Suprapubic skin (tissue), 4 donors: ENCODE measurements at places on chromosomes 6 and 20.

- H3K36me3 ChIP-seq: no peaks in the 10 kb centered on the region
- no peaks in the 10 kb centered on the region for H3K27me3 ChIP-seq
- no peak overlapping the region for H3K4me3 ChIP-seq
These were observed 6.1 kb upstream of the BAK1 start for GRCh38 chr6:33586108-33586640.

- no peak overlapping the region for H3K27ac ChIP-seq
- no peak overlapping the region for H3K4me3 ChIP-seq
- peaks cover 20% of the 10 kb centered on the region for H3K4me1 ChIP-seq
- DNase-seq: no peak
- H3K27me3 ChIP-seq: no peaks in the 10 kb centered on the region
These were observed 183.1 kb upstream of the MARCKS start for GRCh38 chr6:113674075-113674474.

DNA sequence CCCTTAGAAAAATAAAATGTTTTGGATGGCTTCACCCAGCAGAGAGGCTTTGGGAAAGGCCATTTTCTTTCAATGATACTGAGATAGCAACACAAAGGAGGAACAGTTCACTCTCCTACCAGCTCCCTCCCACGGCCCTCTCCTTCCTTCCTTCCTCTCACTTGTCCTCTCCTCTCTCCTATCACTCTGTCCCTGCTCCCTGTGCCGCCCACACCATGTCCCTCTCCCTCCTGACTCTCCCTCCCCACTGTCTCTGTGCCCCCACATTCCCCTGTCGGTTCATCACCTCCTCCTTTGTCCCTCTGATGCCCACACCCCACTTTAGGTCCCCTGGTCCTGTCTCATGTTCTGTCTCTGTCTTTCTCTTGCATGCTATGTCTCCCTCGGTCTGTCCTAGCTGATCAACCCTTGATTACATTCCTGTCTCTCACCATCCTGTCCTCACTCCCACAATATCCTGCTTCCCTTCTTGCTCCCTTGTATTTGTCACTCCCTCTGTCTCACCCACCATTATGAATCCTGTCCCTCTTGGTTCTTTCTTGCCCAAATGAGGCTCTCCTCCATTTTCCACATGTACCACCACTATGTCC lies 30.1 kb downstream of the ELMO2 start:
- DNase-seq: no peak
- no peaks in the 10 kb centered on the region for H3K27me3 ChIP-seq
- H3K36me3 ChIP-seq: peaks cover 87% of the 10 kb centered on the region
- peaks cover 29% of the 10 kb centered on the region for H3K4me1 ChIP-seq

GRCh38 chr6:7115543-7116231 lies 7.9 kb downstream of the RREB1 start:
- no peaks in the 10 kb centered on the region for H3K36me3 ChIP-seq
- no peaks in the 10 kb centered on the region for H3K27me3 ChIP-seq
- DNase-seq: no peak
- peak overlapping the region; percentile 22 for H3K27ac ChIP-seq
- no peak overlapping the region for H3K4me3 ChIP-seq
- H3K4me1 ChIP-seq: peaks cover 54% of the 10 kb centered on the region

GRCh38 chr6:167826896-167827582 lies at the start of gene AFDN:
Gene AFDN, plus strand, starts transcription at chr6:167826911. Its CDS starts 222 bp downstream, at chr6:167827133.
- peak within 1 kb of the TSS; percentile 77 for H3K27ac ChIP-seq
- H3K36me3 ChIP-seq: no peaks in the 10 kb centered on the region
- H3K4me3 ChIP-seq: peak within 1 kb of the TSS; percentile 82
- DNase-seq: peak; percentile 71
- H3K27me3 ChIP-seq: no peaks in the 10 kb centered on the region

DNA sequence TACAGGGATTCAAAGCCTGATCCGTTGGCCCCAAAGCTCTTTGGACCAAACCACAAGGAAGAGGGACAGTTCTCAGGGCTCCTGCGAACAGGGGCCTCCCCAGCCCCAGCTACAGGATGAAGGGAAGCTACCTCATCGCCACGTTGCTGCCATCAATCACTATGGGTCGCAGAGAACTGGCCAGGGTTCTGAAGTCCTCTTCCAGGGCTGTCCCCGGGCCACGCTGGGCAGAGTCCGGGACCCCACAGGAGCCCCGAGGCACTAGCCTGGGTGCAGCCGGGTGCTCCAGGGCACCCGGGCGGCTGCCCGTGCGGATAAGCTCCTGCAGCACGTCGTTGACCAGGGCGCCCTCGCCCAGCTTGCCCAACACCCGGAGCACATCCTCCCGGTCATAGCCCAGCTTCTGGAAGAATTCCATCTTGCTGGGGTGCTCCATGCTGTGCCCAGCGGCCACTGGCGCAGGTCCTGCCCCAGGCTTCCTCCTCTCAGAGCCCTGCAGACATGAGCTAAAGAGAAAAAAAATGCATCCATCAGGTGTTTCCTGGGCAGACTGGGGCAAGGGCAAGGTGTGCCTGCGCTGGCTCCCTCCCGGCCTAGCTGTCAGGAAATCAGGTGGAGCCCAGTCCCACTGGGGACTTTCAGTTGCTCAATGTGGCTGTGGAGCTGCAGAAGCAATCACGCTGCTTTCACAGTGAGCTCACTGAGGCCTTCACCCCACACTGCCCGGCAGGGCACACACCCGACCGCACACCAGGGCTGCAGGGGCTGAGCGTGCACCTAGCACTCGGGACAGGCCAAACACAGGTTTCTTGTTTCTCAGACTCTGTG lies 10.5 kb downstream of the ZC3H12D start:
- no peaks in the 10 kb centered on the region for H3K27me3 ChIP-seq
- no peaks in the 10 kb centered on the region for H3K36me3 ChIP-seq
- H3K4me1 ChIP-seq: peaks cover 21% of the 10 kb centered on the region
- H3K27ac ChIP-seq: no peak overlapping the region
- DNase-seq: no peak

DNA sequence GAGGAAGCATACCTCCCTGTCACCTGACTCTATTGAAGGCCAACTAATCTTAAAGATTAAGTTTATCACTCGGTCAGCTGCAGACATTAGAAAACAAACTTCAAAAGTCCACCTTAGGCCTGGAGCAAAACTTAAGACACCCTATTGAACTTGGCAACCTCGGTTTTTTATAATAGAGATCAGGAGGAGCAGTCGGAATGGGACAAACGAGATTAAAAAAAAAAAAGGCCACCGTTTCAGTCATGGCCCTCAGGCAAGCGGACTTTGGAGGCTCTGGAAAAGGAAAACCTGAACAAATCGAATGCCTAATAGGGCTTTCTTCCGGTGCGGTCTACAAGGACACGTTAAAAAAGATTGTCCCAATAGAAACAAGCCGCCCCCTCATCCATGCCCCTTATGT lies 7.2 kb upstream of the PRR18 start:
- peaks cover 5% of the 10 kb centered on the region for H3K36me3 ChIP-seq
- no peak overlapping the region for H3K27ac ChIP-seq
- H3K4me3 ChIP-seq: no peak overlapping the region
- DNase-seq: no peak

DNA sequence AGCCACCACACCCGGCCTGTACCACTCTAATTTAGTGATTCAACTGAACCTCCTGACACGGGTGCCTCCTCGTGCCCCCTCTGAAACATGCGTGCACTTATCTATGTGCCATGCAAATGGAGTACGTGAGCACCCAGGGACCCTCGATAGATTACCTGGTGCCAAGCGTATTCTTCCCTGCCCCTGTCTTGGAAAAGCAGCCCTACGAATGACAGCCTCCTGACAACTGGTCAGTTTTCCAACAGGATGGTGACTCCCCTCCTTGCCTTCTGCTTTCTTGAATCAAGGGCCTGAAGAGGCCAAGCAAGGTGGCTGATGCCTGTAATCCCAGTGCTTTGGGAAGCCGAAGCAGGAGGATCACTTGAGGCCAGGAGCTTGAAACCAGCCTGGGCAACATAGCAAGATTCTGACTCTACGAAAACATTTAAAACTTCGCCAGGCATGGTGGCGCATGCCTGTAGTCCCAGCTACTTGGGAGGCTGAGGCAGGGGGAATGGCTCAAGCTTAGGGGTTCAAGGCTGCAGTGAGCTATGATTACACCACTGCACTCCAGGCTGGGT lies 25.4 kb upstream of the SYNJ2 start:
- H3K27me3 ChIP-seq: no peaks in the 10 kb centered on the region
- no peaks in the 10 kb centered on the region for H3K36me3 ChIP-seq
- peaks cover 9% of the 10 kb centered on the region for H3K4me1 ChIP-seq
- no peak for DNase-seq

DNA sequence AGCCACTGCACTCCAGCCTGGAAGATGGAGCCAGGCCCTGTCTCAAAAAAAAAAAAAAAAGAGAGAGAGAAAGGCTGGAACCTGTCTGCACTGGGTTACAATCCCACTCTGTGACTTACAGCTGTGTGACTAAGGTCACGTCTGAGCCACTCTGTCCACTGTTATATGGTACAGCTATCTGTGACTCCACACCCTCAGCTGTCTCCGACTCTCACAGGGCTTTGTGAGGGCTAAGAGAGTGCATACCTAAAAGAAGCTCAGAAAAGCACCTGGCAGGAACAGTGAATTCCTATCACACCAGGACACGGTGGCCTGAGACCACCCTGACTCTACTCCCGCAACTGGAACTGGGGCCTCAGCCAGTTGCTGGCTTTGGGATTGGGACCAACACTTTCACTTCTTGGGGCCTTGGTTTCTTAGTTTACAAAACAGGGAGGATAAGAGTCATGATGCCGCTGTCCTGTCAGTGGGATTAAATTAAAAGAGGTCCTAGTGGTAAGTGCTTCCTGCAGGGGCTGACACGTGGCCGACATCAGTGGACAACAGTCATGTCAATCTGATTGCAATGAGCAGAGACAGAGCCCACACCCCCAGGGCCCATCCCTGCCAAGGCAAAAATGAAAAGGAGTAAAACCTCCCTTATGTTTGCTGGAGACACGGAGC lies 5.7 kb upstream of the CD93 start:
- peak; percentile 40 for DNase-seq
- no peak overlapping the region for H3K27ac ChIP-seq
- H3K36me3 ChIP-seq: no peaks in the 10 kb centered on the region
- H3K27me3 ChIP-seq: no peaks in the 10 kb centered on the region
- H3K4me1 ChIP-seq: peaks cover 43% of the 10 kb centered on the region

- peaks cover 6% of the 10 kb centered on the region for H3K4me1 ChIP-seq
- no peaks in the 10 kb centered on the region for H3K27me3 ChIP-seq
- H3K4me3 ChIP-seq: no peak overlapping the region
- no peak for DNase-seq
These were observed 46.8 kb upstream of the INSM1 start for GRCh38 chr20:20321134-20321533.

GRCh38 chr6:161029195-161029809 lies 37.7 kb downstream of the MAP3K4 start:
- H3K27ac ChIP-seq: peak overlapping the region; percentile 39
- H3K36me3 ChIP-seq: no peaks in the 10 kb centered on the region
- H3K4me1 ChIP-seq: peaks cover 37% of the 10 kb centered on the region
- DNase-seq: no peak
- no peaks in the 10 kb centered on the region for H3K27me3 ChIP-seq

DNA sequence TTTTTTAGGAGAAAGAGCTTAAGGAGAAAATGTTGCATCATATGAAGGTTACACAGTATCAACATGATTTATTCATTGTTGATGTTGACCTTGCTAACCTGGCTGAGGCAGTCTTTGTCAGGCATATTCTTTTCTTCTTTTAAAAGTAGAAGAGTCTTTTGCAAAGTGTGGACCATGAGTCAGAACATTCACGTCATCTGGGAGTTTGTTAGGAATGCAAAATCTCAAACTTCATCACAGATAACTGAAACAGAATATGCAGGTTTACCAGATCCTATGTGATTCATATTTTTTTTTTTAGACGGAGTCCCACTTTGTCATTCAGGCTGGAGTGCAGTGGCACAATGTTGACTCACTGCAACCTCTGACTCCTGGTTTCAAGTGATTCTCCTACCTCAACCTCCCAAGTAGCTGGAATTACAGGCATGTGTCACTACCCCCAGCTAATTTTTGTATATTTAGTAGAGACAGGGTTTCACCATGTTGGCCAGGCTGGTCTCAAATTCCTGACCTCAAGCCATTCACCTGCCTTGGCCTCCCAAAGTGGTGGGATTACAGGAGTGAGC lies 530.4 kb upstream of the BTBD3 start:
- no peaks in the 10 kb centered on the region for H3K36me3 ChIP-seq
- DNase-seq: no peak
- H3K4me3 ChIP-seq: no peak overlapping the region
- no peak overlapping the region for H3K27ac ChIP-seq

GRCh38 chr6:142786476-142786875 lies 158.5 kb downstream of the HIVEP2 start:
- no peaks in the 10 kb centered on the region for H3K27me3 ChIP-seq
- H3K36me3 ChIP-seq: no peaks in the 10 kb centered on the region
- H3K4me1 ChIP-seq: no peaks in the 10 kb centered on the region
- no peak overlapping the region for H3K27ac ChIP-seq
- DNase-seq: no peak

DNA sequence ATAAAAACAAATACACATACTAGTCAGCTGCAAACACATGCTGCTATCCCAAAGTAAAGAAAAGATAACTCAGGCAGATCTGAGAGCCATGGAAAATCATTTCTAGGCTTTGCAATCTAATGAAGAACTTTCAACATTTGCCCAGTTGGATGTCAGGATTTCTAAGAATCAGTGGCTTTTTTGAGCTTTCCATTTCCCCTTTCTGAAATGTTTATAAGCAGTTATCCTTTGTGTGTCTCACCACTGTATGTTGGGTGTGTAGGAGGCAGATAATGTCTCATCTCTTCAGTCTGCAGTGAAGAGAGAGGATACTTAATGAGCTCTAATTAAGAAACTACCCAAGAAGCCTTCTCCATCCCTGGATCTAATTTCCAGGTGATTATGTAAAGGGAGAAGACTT lies 43.6 kb downstream of the RGS17 start:
- no peak overlapping the region for H3K27ac ChIP-seq
- H3K36me3 ChIP-seq: no peaks in the 10 kb centered on the region
- H3K4me3 ChIP-seq: no peak overlapping the region
- no peaks in the 10 kb centered on the region for H3K4me1 ChIP-seq
- no peaks in the 10 kb centered on the region for H3K27me3 ChIP-seq

DNA sequence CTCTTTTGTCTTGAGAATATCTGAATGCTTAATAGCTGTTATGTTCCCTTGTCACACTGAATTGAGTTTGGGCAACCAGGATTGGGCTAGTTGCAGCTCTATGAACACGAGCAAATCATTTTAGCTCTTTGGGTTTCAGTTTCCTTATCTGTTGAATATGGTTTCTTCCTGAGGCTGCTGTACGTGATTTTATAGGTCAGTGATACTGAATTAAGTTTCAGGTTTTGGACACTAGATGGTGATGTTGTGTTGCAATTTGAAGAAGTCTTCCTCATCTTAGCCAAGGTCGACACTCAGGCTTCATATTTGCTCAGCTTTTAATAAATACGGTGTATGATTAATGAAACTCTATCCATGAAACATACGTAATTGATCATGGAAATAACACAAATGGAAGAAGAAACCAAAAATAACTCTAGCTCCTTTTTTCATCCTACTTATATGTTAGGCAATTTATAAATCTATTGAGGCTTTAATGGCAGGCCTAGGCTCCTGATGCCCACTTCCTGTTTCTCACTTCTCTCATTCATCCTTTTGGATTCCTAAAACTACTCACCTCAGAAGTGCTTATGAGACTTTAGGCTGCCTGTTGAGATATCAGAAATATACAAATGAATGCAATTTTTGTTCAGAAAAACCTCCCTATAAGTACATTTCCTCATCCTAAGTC lies 354.1 kb upstream of the MAP3K7 start:
- no peak overlapping the region for H3K4me3 ChIP-seq
- H3K27ac ChIP-seq: no peak overlapping the region
- DNase-seq: no peak
- H3K27me3 ChIP-seq: no peaks in the 10 kb centered on the region
- H3K36me3 ChIP-seq: no peaks in the 10 kb centered on the region
- H3K4me1 ChIP-seq: no peaks in the 10 kb centered on the region

GRCh38 chr20:25016471-25016870 lies 23.9 kb upstream of the APMAP start:
- H3K27me3 ChIP-seq: no peaks in the 10 kb centered on the region
- H3K4me1 ChIP-seq: peaks cover 50% of the 10 kb centered on the region
- H3K36me3 ChIP-seq: peaks cover 56% of the 10 kb centered on the region
- H3K27ac ChIP-seq: no peak overlapping the region
- peak; percentile 57 for DNase-seq
- no peak overlapping the region for H3K4me3 ChIP-seq
